ENCODE measurements at places on chromosomes 2 and 18.

DNA sequence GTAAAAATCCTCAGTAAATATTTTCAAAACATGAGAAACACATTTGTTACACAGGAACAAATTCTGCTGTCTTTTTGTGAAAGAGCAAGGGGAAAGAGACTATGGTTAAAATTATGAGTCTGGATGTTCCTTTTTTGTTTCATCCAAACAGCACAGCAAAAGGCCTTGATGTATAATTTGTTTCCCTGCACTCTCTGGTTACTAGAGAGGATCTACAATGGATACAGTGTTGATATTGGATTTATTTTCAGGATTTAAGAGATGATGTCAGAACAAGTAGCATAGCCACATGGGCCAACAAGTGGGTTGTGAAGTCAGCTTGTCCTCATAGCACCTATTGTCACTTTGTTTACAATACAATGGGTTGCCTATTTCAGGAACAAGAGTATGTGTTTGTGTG is 11.3 kb upstream of the ERBB4 start:
- DNase-seq = no peak

DNA sequence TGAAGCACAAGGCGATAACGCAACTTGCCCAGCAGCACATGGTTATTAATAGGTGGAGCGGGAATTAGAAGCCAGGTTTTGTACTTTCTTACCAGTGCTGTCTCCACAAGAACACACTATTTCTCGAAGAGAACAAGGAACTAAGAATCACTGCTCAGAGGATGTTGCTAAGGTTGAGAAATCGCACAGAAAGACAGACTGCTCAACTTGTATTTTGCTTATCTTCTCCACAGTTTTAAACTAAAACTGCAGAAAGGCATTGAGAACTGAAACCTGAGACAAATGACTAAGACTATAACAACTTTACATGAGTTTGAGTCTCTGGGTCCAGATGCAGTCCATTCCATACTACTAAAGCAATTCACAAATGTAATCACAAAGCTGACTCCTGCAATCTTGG is 6.2 kb downstream of the PRKD3 start:
- DNase-seq = no peak

- DNase-seq = no peak
These were observed 106.0 kb downstream of the ZNF236 start for GRCh38 chr18:76928179-76928868.

DNA sequence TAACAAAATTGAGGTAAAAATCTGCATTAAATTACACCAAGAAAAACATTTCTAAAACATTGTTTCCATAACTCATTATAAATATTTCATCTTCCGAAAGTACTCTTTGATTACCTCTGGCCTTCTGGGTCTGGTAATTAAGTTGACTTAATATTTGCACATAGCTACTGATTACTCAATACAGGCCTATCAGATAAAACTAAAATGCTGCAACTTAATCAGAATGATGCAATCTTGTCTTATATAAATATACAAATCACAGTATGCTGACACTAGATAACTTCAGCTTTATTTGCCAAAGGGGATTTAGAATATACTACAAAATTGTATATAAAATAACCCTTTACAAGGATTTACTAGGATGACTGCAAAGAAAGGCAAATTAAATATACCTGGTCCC is 49.3 kb downstream of the SLC35F5 start:
- DNase-seq = no peak

DNA sequence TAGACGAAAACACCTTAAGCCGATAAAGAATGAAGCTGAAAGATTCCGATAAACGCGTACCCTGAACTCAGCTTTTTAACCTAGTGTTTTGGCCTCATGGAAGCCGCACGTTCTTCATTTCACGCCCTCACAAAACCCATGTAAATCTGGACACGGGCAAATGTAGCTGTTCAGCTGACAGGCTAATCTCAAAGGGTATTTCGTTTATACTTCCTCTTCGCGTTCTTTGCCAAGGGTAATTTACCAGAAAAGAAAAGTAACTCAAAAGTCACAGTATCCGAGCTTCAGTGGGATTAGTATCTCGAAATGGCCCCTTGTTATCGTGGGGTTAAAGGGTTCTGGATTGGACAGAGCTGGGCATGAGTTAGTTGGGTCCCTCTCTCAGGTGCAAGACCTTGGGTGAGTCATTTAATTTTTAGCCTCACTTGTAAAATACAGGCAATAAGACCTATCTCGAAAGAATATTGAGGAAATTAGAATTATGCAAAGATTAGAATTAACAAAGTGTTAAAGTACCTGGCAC is 22.0 kb upstream of the STPG4 start:
- no peak for DNase-seq

DNA sequence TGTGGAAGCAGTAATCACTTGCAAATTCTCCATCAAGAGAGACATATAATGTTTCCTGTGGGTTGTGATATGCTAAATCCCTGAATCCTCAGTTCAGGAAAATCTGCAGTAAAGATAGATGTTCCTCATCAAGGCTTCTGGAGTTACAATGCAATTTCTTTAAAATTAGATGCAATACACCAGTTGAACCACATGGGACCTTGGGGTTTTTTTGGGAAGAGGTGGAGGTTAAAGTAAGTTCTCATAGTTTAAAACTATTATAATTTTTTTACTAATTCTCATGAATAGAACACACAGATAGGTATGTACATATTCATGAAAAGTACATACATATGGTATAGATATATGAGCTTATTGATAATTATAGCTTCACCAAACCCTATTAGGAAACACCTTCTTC is 496.2 kb downstream of the SATB2 start:
- no peak for DNase-seq

GRCh38 chr2:8357738-8358518 is 323.9 kb upstream of the ID2 start:
- DNase-seq = no peak

DNA sequence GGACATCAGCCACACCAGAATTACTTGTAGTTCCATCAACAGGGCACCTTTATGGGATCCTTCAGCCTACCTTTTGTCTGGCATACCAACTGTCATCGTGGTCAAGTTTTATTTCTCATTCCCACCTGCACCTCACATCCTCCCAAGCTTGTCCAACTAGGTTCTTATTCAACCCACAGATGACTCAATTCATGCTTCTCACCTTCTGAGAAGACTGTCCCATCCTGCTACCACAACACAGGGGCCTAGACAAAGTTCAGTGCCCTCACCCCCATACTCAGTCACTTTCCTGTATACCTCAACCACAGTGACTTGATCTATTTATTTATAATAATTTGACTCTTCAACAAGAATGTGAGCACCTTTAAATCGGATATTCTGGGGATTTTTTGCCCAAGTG is 114.4 kb upstream of the ACVR1C start:
- DNase-seq = no peak

GRCh38 chr18:77470569-77471413 is 221.1 kb downstream of the GALR1 start:
- DNase-seq = no peak

DNA sequence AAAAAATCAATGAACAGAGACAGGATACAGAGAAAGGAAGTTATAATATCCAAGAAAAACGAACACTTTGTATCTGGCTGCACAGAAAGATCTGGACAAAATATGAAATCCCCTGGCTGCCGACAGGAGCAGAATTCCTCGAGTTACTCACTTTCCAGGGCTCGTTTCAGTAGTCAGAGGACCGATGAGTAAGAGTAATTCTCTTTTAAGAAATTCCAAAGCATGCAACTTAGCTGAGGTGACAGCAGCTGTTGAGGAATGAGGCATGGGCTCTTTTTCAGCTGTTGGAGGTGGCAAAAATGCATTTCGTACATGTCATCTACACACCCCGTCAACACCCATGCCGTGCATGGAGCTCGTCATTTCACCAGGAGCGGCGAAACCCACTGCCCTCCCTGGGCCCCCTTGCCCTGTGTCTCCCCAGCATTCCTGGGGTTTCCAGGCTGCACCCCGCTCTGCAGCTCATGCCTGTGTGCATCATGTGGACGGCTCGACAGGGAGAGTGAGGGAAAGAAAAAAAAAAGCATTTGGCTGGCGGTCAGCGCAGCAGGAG is 210.8 kb upstream of the SMIM21 start:
- DNase-seq = no peak

- DNase-seq = no peak
These were observed 6.3 kb downstream of the STARD7 start for GRCh38 chr2:96202152-96202854.

- peak; percentile 76 for DNase-seq
These were observed 19.4 kb downstream of the TEX44 start for GRCh38 chr2:231612109-231612455.

GRCh38 chr2:169690958-169691357 is 3.2 kb downstream of the CFAP210 start:
- DNase-seq = no peak

- DNase-seq = peak; percentile 16
These were observed 9.6 kb downstream of the SERPINB8 start for GRCh38 chr18:63979409-63979920.

DNA sequence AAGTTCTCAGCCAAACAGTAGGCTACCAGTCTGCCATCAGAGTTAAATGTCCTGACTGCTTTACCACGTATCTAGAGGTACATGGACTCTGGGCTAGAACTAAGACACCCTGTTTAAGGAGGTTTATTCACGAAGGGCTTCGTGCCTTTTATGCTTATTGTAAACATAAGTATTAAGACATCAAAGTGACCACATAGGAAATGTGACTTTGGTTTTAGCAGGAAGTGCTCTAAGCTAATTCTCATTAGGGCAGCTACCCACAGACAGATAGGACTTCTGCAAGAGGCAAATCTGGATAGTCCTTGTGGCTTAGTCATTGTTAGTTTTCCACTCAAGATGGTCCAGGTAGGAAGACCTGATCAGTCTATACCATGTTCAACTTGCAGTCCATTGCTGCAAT is 233.3 kb upstream of the MGAT5 start:
- DNase-seq = no peak

- no peak for DNase-seq
These were observed 247.6 kb downstream of the DYM start for GRCh38 chr18:49212819-49213218.

DNA sequence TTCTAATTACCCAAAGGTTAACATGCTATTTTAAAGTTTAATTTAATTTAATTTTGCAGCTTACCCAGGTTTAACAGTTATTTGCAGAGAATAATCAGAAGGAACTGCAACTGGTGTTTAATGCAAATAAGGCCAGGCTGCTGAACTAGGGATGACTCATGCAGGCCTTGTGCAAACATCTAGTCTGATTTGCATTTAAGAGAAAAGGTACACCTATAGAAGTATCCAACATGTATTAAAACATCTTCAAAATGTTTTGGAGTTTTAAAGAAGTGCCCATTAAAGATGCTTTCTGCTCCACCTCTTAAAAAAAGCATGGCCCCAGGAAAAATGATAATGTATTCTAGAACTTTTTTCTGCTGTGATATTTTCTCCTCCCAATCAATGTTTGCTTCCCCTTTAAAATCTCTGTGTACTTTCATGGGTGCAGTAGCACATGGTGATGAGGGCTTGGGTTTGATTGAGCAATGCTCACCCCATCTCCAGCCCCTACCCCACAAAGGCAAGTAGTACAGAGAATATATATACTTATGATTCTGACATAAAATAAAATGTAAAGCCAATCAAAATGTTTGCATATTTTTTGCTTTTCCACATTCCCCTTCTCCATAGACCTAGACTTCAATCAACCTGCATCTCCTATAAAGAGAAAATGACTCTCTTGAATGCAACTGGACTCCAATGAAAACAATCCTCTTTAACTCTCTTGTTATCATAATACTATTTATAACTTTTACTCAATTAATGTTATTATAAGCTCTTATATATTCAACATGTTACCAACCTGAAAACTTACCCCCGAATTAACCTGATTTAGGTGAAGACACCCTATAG is 54.1 kb downstream of the ATP8B1 start:
- no peak for DNase-seq

DNA sequence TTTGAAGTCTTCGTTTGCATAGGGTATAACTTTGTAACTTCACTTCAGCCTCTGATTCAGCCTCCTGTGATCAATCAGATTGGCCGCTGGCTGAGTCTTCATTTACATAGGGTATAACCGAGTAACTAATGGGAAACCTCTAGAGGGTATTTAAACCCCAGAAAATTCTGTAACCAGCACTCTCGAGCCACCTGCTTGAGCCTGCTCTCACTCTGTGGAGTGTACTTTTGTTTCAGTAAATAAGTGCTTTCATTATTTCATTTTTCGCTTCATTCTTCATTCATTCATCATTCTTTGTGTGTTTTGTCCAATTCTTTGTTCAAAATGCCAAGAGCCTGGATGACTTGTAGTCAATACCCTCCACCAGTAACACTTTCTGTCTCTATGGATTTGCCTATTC is 56.4 kb downstream of the CCDC85A start:
- DNase-seq = no peak

DNA sequence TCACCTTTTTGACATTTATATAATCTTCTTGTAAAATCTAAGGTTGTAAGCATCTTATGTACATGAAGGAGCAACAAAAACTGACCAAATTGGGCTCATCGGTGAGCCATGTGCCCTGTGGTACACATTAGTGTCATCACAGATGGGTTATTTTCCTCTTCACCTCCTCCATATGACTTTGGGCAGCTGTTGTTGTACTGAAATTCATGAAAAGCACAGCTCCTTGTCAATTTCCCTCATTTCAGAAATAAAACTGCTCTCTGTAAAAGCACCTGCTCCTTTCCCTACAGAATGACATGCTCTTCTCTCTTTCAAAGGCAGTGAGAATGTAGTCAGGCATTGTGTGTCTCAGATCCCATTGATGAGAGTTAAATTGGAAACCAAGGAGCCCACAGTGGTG is 42.0 kb downstream of the DTNA start:
- no peak for DNase-seq

- no peak for DNase-seq
These were observed 97.3 kb downstream of the TACR1 start for GRCh38 chr2:75102011-75102410.

DNA sequence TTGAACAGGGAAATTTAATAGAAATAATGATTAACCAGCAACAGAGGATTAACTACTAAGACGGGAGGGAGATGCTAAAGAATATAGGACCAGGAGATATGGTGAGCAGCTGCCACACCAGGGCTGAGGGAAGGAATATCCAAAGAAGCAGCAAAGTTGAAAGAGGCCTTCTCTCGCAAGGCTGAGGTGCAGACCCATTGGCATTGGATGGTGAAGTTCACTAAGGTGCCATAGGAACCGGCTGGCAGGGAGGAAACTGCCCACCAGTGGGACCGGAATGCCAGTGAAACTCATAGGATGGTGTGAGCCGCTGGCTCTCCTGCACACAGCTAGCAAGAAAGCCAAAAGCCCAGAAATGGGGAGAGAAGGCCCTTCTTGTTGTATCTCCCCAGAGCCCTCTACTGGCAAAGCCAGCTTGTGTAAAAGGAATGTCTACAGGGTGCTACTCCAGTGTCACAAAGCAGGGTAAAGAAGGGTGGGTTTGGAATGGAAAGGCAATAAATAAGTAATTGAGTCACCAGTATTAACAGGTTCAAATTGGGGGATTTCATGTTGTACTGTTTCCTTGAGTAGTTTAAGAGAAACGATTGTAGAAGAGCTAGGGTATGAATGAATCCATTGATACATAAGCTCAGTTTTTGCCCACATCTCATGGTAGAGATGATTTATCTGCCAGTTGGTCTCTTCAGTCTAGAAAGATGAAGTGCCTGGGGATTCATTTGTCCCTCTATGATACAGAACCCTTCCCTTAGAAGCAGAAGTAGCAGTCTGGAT is 36.0 kb downstream of the FARP2 start:
- DNase-seq = no peak

- DNase-seq = no peak
These were observed 40.0 kb downstream of the PKDCC start for GRCh38 chr2:42087857-42088195.
